Hepatocyte (in vitro differentiated cells): ENCODE measurements at places on chromosomes 7 and 10.

DNA sequence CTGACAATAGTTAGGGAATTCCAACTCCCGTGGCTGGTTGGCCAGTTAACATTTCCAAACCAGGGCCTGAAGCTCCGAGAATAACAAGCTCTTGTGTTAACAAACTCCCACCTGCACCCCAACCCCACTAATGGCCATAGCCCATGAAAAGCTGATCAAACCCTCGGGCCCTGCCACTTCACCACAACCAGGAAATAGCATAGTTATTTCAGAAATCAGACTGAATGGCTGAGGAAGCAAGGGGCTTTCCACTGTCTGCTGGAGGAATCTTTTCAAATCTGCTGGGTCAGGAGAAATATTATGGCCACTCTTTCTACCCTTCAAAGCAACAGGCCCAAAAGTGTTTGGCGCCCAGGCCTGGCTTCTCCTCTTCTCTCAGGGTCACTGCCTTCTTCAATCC, 145.6 kb downstream of the GLCCI1 start:
- DNase-seq = no peak

GRCh38 chr10:34789966-34790506, 25.1 kb downstream of the PARD3 start:
- peak; percentile 60 for DNase-seq

DNA sequence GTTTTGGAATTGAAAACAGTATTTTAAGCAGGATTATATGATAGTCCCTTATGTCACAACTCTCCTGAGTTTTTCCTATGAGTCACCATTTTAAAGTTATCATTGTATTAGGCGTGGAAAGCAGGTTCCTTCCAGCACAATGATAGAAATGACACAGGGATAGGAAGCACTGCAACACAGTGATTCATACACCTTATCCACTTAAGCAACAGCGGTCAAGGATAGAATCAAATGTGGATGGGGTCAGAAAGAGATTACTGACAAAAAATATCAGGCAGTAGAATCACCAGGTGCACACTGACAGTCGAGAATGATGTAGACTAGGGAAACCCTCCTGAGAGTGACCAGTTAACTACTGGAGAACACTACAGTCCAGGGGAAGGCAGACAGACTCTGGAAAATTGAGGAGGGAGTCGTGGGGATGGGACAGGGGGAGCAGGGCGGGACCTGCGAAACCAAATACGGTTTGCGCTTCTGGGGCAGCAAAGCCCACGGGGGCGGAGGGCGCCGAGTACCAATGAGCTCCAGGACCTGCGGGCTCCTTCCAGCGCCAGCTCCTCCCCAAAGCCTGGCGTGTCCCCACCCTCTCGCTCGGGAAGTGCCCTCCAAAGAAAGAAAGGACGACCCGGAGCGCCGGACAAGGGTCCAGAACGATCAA, 479 bp downstream of the PNPLA8 start:
- DNase-seq = peak; percentile 85

- peak; percentile 5 for DNase-seq
Observed at GRCh38 chr10:131880016-131880590, 20.7 kb upstream of the PPP2R2D start.

GRCh38 chr7:48782511-48782910, 141.8 kb upstream of the CDC14C start:
- no peak for DNase-seq

GRCh38 chr7:157488966-157489365, 152.2 kb downstream of the DNAJB6 start:
- no peak for DNase-seq

DNA sequence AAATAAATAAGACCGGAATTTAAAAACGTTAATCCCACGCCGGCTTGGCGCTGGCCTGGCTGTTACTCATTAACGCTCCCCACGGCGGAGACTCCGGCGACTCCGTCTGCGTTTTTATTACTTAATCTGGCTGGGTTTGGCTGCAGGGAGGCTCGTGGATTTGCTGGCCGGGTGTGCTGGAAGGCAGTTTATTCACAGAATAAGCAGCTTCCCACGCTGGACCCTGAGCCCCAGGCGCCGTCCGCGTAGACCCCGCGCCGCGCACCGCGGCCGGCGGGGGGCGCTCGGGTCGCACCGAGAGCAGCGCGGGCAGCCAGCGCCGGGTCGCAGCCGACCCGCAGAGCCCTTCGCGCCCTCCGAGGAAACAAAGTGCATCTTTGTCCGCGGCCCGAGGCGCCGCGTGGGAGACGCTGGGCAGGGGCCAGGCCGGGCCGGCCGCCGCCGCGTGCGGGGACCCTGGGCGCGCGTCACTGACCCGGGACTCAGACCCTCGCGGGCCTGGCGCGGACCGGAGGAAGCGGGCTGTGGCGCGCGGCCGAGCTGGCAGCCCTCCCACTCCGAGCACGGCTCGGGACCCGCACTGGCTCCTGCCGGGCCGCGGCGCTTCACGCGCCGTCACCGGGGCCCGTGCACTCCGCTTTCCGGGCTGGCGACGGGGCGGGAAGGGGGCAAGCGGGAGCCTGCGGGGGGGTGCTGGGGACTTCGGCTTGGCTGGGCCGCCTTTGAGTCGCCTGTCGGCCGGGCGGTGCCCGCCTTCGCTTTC, 587 bp upstream of the GRK5 start:
- peak; percentile 90 for DNase-seq

GRCh38 chr10:133277277-133277992, 767 bp upstream of the ADAM8 start:
- no peak for DNase-seq

DNA sequence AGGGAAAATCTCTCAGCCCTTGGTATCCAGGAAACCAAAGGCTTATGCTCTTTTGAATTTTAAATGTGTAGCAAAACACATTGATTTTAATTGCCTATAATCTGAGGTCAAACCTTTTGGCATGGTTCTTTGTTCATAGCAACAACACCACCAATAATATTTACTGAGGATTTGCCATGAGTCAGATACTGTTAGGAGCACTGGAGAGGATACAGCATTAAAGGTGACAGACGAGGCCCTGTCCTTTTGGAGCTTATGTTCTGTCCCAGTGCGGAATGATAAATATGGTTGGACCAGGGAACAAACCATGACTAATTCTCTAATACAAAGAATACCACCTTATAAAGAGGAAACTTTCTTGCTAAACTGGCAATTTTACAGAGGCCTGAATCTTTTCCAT, 176.6 kb downstream of the CTNNA3 start:
- DNase-seq = no peak

- peak; percentile 3 for DNase-seq
Observed at GRCh38 chr7:75982306-75983064, 11.9 kb downstream of the TMEM120A start.

- no peak for DNase-seq
Observed at GRCh38 chr7:67916571-67917436, 920.2 kb downstream of the TYW1 start.

DNA sequence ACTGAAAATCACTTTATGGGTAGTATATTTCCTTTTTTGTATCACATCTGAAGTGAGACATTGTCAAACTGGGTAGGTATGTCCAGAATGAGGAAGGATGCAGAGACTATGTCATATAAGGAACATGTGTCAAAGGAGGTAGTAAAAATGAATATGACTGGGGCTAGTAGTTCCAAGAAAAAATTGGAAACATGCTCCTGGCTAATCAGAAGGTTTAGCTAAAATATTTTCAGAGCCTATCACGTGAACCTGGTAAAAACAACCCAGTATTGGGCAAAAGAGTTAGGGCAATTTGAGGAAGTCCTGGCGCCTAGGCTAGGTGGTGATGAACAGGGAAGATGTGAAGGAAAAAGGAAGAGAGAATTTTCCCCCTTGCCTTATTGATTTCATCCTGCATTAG, 26.4 kb downstream of the ENTPD1 start:
- DNase-seq = no peak

DNA sequence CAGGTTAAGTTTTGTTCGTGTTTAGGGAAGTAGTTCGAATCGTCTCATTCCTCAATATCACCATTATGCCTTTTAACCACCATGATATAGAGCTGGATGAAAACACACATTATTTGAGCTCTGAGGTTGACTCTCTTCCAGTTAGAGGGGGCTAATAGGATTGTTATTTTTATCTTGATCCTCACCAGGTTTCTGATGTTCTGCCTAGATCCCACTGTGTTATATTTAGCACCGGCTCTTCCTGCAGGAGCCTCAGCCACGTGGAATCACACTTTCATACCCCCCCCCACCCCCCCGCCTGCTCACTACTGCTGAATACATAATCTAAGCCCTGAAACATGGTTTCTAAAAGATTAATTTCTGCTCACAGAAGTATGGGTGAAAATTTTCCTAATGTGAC, 88.3 kb downstream of the NRCAM start:
- DNase-seq = no peak

GRCh38 chr10:89074120-89074519, 83.5 kb downstream of the FAS start:
- DNase-seq = no peak

DNA sequence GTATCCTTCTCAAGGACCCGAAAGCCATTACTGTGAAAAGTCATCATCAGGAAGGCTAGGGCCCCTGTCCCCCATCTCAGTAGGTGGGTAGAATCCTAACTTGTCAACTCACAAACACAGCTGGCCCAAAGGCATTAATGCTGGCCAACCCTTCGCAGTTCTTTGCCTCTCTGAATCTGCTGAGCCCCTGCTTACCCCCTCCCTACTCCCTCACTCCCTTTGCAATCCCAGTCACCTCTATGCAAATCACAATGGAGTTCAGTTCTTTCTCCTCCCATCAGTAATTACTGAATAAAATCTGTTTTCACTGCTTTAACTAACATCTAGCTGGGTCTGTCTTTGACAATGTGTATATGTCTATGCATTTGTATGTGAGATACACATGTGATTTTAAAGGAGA, 38.1 kb upstream of the AOAH start:
- DNase-seq = no peak

GRCh38 chr10:35643151-35644049, 1.3 kb upstream of the FZD8 start:
- peak; percentile 77 for DNase-seq

GRCh38 chr10:121081306-121081705, 230.1 kb downstream of the WDR11 start:
- DNase-seq = no peak

DNA sequence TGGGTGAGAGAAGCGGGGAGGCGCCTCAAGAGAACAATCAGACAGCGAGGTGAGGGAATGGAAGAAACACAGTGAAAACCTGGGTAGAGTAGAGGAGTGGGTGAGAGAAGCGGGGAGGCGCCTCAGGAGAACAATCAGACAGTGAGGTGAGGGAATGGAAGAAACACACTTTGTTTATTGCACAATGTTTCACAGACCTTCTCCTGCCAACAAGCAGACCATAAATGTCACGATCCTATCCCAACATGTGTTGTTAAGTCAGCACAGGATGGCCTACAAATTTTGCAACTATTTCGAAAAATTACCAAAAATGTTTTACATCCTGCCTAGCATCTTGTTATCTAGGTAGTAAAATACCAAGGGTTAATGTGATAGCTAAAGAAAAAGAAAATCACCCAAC, 115.3 kb downstream of the JAZF1 start:
- no peak for DNase-seq

DNA sequence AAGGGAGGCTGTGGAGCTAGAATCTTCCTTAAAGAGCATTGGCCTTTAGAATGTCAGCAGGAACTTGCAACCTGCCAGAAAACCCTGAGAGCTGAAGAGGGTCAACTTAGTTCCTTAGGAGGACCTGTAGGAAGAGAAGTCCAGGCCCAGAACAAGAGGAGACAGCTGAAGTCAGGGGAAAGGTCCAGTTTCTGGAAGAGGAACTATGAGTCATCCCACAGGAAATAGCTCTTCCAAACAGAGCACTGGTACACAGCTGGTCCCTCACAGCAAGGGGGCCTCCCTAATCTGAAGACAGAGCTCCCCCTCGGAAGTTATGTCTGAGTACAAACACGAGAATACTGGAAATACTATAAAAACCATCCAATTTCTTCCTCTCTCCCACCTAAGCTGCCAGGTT, 98.9 kb downstream of the HERPUD2 start:
- DNase-seq = no peak

DNA sequence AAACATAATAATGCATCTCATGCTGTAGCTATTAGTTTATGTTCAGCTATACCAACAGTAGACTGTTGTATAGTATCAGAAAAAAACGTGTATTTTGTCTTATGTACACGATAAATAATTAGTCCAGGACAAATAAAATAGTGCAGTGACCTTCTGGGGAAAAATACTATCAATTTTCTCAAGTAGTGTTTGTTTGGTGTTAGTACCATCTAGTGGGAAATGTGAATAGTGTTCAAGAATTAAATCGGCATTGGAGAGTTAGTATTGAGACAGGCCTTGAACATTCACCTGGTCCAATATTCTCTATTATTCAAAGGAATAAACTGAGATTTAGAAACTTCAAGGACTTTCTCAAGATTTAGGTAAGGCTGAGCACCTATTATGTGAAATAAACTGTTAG, 21.7 kb upstream of the OR2A5 start:
- DNase-seq = peak; percentile 34

DNA sequence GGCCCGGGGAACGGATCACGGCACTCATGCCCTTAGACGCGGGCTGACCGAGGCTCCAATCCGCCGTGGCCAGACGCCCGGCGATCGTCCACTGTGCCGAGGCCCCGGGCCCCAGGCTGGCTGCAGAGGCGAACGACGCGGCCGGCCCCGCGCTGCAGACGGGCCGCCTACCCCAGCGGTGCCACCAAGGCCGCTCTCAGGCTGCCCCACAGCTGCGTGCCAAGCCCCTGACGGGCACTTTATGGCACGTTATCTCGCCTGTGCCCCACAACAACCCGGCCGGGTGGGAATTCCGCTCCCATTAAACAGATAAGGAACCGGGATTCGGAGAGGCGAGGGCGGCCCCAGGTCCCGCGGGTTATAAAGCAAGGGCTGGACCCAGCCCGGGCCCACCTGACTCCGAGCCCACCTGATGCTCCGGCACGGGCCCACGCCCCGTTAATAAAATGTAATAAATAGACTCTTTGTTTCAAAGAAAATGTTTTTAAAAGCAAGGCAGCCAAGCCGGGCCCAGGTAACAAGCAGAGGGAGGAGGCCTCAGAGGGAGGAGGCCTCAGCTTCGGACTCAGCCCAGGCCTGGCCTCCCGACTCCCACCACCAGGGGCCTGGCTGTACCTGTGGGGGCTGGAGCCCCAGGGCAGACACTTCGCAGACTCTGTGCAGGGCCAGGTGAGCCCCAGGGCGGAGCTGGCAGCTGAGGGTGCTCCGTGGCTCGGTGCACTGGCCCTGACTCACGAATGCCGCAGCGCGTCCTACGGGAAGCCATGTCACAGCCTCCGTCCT, 79.7 kb downstream of the FOXL3 start:
- peak; percentile 49 for DNase-seq

GRCh38 chr10:5814110-5815107, 1.2 kb upstream of the GDI2 start:
- DNase-seq = peak; percentile 32

- no peak for DNase-seq
Observed at GRCh38 chr7:87139514-87139913, 12.7 kb upstream of the DMTF1 start.

GRCh38 chr10:94673614-94674321, 9.8 kb upstream of the CYP2C18 start:
- DNase-seq = peak; percentile 13

DNA sequence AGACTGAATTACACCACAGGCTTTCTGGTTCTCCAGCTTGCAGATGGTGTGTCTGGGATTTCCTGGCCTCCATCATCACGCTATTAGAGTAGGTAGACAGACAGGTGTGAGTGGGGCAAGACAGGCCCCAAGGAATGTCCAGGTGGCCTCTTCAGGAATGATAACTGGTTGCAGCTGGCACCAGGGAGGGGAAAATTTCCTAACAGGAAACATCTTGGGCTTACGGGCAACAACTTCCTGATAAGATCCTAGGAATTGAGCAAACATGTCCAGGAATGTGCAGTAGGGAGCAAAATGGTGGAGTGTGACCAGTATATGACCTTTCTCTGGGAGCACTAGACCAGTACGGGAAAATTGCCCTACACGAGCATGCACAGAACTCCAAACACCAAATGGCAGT, 11.3 kb downstream of the XRCC2 start:
- DNase-seq = peak; percentile 56
